NCI-H524 (cell line): ENCODE measurements at places on chromosomes 6 and 20.
A peak's percentile ranks its signal among the peaks of the same experiment; 100 is the strongest.

GRCh38 chr6:7224731-7225130 lies 88.3 kb downstream of the SSR1 start:
- no peak for DNase-seq

DNA sequence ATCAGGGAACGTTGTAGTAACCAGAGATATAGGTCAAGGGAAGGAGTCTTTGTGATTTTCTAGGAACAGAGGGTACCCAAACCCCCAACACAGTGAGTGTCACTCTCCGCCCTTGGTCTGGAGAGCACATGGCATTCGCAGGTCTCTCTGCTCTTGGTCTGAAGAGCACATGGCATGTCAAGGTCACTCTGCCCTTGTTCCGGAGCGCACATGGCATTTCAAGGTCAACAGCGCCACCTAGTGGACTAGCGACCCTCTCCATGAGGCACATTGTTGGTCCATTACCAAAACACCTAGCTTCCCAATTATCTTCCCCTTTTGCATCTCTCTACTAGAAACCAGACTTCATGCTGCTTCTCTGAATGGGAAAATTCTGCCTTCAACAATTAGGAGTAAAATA lies 260.0 kb downstream of the C6orf118 start:
- peak; percentile 23 for DNase-seq

- DNase-seq: no peak
Measured at GRCh38 chr6:25888626-25889025, 14.6 kb upstream of the SLC17A3 start.

- DNase-seq: no peak
Measured at GRCh38 chr6:143258945-143259344, 191.6 kb downstream of the ADAT2 start.

GRCh38 chr20:24816431-24816830 lies 132.6 kb upstream of the CST7 start:
- DNase-seq: no peak

GRCh38 chr20:37346535-37347346 lies 801 bp downstream of the SRC start:
- DNase-seq: no peak

DNA sequence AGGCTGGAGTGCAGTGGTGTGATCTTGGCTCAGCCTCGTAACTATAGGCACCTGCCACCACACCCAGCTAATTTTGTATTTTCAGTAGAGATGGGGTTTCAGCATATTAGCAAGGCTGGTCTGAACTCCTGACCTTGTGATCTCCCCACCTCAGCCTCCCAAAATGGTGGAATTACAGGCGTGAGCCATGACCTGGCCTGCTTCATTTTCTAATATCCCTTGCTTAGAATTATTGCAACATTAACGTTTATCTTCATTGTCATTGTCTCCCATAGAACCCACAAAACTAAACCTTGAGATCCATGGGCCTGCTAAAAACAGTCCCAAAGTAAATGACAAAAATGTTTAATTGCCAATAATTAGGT lies 6.1 kb downstream of the EEF1A1 start:
- DNase-seq: no peak
